WTC11 (cell line): ENCODE measurements at places on chromosomes 12 and 14.

GRCh38 chr14:26113911-26114640 lies 483.8 kb downstream of the NOVA1 start:
- no peaks in the 10 kb centered on the region for H3K27me3 ChIP-seq
- peaks cover 3% of the 10 kb centered on the region; the same call in 1 of the 2 replicates for H3K36me3 ChIP-seq

GRCh38 chr12:41556176-41556575 lies 368.1 kb downstream of the PDZRN4 start:
- no peaks in the 10 kb centered on the region for H3K27me3 ChIP-seq
- H3K4me3 ChIP-seq, result no peak overlapping the region
- peaks cover 29% of the 10 kb centered on the region for H3K4me1 ChIP-seq
- no peak overlapping the region for H3K27ac ChIP-seq

GRCh38 chr14:58947814-58948445 lies 240.5 kb upstream of the DAAM1 start:
- H3K4me1 ChIP-seq, result peaks cover 23% of the 10 kb centered on the region
- H3K36me3 ChIP-seq, result peaks cover 4% of the 10 kb centered on the region
- H3K27me3 ChIP-seq, result no peaks in the 10 kb centered on the region
- peak; percentile 46 for DNase-seq
- no peak overlapping the region for H3K4me3 ChIP-seq

DNA sequence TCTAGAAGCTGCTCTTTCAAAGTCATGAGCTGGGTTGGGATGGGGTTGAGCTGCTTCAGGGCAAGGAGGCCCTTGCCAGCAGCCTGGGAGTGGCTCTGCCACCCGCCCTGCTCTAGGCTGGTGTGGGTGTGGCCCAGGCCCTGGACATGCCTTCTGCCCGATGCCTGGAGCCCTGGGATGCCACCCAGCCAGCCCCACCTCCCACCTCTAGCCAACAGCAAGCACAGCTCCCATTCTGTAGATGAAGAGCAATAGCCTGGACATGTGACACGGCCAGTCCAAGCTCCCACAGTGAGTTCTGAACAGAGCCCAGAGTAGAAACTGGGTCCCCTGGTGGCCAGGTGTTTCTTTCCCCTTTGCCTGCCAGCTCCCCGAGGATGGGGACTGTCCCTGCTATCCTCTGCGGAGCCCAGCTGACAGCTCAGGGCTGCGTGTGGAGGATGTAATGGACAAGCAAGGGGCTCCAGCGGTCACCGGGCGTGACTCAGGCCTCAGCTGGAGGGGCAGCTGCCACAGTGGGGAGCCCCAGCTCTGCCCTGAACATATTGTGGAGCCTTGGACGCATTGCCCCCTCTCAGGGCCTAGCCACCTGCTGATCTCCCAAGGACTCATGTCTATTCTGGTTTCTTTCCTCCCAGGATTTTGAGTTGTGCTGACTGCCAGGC lies 165.2 kb downstream of the TSPAN9 start:
- no peak for DNase-seq
- peaks cover 7% of the 10 kb centered on the region for H3K36me3 ChIP-seq
- H3K27me3 ChIP-seq, result no peaks in the 10 kb centered on the region
- H3K4me1 ChIP-seq, result peaks cover 3% of the 10 kb centered on the region
- H3K4me3 ChIP-seq, result no peak overlapping the region
- H3K27ac ChIP-seq, result no peak overlapping the region

GRCh38 chr12:61987173-61987572 lies 273.0 kb upstream of the USP15 start:
- H3K4me1 ChIP-seq, result no peaks in the 10 kb centered on the region
- H3K27me3 ChIP-seq, result no peaks in the 10 kb centered on the region
- H3K36me3 ChIP-seq, result no peaks in the 10 kb centered on the region
- no peak overlapping the region for H3K27ac ChIP-seq
- H3K4me3 ChIP-seq, result no peak overlapping the region

DNA sequence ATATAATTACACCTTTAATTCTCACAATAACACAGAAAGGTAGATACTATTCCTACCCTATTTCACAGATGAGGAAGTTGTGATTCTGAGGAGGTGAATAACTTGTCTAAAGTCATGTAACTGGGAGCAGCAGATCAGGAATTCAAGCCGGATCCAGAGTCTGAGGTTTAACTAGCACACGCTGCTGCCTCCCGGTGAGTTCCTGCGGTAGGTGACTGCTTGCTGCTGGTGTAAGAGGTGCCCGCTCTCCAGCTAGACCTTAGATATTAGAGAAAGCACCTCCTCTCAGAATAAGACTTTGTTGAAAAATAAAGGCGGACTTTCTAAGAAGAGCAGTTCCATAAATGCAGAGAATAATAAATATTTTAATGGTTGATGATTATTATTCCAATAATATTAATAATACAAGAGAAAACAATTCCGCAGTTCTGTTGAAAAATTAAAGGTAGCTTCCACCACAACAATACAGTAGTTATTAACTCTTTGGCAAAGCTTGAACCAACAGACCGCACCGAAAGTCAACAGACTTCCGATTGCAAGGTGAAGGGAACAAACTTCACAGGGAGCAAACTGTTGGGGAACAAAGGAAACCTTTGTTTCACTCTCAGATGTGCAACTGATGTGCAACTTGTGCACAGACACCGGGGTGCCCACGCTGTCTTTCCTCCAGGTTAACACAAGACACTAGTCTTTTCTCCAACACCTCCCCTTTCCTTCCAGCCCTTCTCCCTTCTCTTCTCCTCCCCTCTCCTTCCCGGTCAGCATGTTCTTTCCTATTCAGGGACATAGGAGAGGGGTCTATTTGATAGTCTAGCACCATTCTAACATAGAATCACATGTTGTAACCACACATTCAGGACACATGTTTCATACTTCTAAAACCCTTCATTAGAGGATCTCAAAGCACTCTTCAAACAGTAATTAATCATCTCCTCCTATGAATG lies 73.2 kb upstream of the EGLN3 start:
- no peaks in the 10 kb centered on the region for H3K36me3 ChIP-seq
- no peaks in the 10 kb centered on the region for H3K27me3 ChIP-seq
- no peak overlapping the region for H3K4me3 ChIP-seq
- no peaks in the 10 kb centered on the region; the same call in 1 of the 2 replicates for H3K4me1 ChIP-seq

DNA sequence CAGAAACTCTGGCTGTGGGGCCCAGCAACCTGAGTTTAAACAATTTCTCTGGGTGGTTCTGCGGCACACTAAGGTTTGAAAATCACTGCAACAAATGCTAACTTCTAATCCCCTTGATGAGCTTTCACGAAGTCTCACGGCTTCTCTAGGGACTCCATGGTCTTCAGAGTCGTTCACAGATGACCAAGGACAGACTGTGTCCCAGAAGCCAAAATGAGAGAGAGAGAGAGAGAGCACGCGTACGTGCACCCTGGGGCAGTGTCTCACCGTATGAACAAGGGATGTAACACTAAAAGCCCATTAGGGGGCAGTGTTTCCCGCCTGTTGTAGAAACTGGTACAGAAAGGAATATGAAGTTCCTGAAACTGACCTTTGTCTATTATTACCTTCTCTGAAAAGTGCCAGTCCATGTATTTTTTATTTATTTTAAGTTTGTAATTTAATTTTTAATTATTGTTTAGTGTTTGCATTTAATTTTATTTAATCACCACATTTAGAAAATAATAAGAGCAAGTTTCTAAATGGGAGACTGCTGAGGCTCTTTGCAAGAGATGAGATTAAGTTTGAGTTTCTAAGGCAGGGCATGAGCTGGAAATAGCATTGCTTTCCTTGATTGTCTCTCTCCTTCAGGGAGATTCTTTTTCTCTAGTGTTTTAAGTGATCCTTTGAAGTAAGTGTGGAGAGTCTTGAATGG lies 3.4 kb downstream of the APOLD1 start:
- H3K27me3 ChIP-seq, result peaks cover 42% of the 10 kb centered on the region
- peaks cover 44% of the 10 kb centered on the region for H3K4me1 ChIP-seq
- 0 out of 2 replicates have a peak overlapping the region, but pooled peaks have one; percentile 31 for H3K27ac ChIP-seq
- H3K36me3 ChIP-seq, result no peaks in the 10 kb centered on the region
- DNase-seq, result peak; percentile 54

GRCh38 chr12:41045509-41045908 lies 142.6 kb upstream of the PDZRN4 start:
- no peaks in the 10 kb centered on the region for H3K36me3 ChIP-seq
- H3K4me1 ChIP-seq, result no peaks in the 10 kb centered on the region
- no peak overlapping the region for H3K27ac ChIP-seq
- H3K27me3 ChIP-seq, result no peaks in the 10 kb centered on the region

- peaks cover 24% of the 10 kb centered on the region for H3K27me3 ChIP-seq
- peaks cover 9% of the 10 kb centered on the region for H3K4me1 ChIP-seq
- H3K36me3 ChIP-seq, result no peaks in the 10 kb centered on the region
- H3K27ac ChIP-seq, result no peak overlapping the region
- DNase-seq, result no peak
Observed at GRCh38 chr14:105195522-105196264, 14.6 kb upstream of the NUDT14 start.

GRCh38 chr12:99619389-99620158 lies 28.0 kb upstream of the GARIN6 start:
- H3K27me3 ChIP-seq, result no peaks in the 10 kb centered on the region
- peak; percentile 49 for DNase-seq
- H3K36me3 ChIP-seq, result 0 out of 2 replicates have a peak, but pooled peaks cover 2% of the 10 kb centered on the region
- H3K4me1 ChIP-seq, result peaks cover 13% of the 10 kb centered on the region

- peaks cover 6% of the 10 kb centered on the region for H3K4me1 ChIP-seq
- no peaks in the 10 kb centered on the region for H3K27me3 ChIP-seq
- no peak overlapping the region for H3K27ac ChIP-seq
- no peaks in the 10 kb centered on the region for H3K36me3 ChIP-seq
Observed at GRCh38 chr14:53793790-53794505, 162.7 kb downstream of the BMP4 start.

DNA sequence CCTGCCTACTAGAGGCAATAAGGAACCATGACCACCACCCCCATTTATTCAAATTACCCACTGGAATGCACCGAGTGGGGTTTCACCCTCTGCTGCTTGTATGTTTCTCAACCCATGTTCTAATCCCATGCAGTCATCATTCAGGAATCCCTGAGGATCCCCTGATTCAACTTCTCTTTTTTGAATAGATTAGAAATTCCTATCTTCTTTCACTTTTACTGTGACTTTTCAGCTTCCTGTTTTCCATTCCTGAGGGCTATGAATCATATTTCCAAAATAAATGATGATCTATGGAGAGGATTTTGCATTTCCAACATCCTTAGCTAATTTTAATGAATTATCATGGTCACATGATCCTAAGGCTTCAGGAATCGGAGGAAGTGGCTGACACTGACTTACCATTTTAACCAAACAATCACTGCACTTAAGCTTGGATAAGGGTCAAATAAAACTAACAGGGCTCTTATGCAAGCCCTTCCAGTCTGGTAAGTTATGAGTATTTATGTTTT lies 19.4 kb upstream of the P2RX4 start:
- no peaks in the 10 kb centered on the region for H3K27me3 ChIP-seq
- H3K27ac ChIP-seq, result no peak overlapping the region
- DNase-seq, result no peak
- H3K36me3 ChIP-seq, result no peaks in the 10 kb centered on the region
- no peaks in the 10 kb centered on the region for H3K4me1 ChIP-seq

DNA sequence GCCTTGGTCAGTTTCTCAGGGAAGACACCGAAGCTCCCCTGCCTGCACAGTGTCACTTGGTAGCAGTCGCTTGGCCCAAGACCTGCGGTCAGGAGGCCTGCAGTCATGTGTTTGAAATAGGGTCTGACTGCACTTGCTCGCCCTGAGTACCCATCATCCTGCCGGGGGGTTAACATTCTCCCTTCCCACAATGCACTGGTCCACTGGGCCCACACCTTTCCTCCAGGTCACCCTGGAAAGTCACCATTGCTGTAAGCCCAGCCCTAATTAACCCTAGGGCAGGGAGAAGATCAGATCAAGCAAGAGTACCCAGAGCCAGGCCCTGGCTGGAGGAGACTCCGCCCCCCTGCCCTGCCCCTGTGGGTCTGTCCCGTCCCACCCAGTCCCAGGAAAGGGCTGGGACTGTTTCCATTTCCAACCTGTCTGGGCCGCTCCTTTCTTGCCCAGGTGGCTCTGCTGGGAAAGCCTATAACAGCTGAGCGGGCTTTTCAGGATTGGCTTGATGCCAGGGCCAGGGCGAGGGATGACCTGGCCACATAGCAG lies 87.1 kb downstream of the ZFP36L1 start:
- no peak for DNase-seq
- no peaks in the 10 kb centered on the region; the same call in 1 of the 2 replicates for H3K27me3 ChIP-seq
- H3K4me3 ChIP-seq, result no peak overlapping the region
- H3K27ac ChIP-seq, result no peak overlapping the region
- peaks cover 5% of the 10 kb centered on the region; the same call in 1 of the 2 replicates for H3K36me3 ChIP-seq
- H3K4me1 ChIP-seq, result no peaks in the 10 kb centered on the region; the same call in 1 of the 2 replicates

GRCh38 chr12:54700301-54700700 lies 52.1 kb upstream of the DCD start:
- H3K4me3 ChIP-seq, result no peak overlapping the region
- H3K27me3 ChIP-seq, result no peaks in the 10 kb centered on the region
- DNase-seq, result no peak
- no peaks in the 10 kb centered on the region for H3K36me3 ChIP-seq
- H3K4me1 ChIP-seq, result peaks cover 22% of the 10 kb centered on the region

DNA sequence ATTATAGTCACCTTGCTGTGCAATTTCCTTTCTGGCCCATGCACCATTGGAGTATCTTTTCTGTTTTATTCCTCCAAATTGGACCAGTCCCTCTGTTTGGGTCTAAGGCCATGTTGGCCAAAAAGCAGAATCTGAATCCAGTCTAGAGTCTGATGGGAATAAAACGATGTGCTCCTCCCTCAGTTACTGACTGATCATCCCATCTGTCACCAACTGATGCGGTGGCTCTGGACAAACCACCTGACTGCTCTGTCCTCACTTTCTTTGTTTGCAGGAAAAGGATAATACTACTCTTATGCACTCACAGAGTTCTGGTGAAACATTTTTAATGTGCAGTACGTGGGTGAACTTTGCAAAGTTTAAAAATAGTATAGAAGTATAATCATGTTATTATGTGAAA lies 120.2 kb upstream of the HIF1A start:
- H3K4me3 ChIP-seq, result no peak overlapping the region
- no peak overlapping the region for H3K27ac ChIP-seq
- H3K36me3 ChIP-seq, result no peaks in the 10 kb centered on the region

GRCh38 chr12:75457191-75457590 lies 23.4 kb upstream of the GLIPR1 start:
- no peak overlapping the region for H3K4me3 ChIP-seq
- H3K4me1 ChIP-seq, result no peaks in the 10 kb centered on the region
- no peak overlapping the region for H3K27ac ChIP-seq
- peaks cover 4% of the 10 kb centered on the region for H3K27me3 ChIP-seq
- H3K36me3 ChIP-seq, result peaks cover 44% of the 10 kb centered on the region
- no peak for DNase-seq

- no peak overlapping the region for H3K27ac ChIP-seq
- DNase-seq, result no peak
- H3K27me3 ChIP-seq, result no peaks in the 10 kb centered on the region
Observed at GRCh38 chr14:50844391-50844790, 13.4 kb upstream of the NIN start.

DNA sequence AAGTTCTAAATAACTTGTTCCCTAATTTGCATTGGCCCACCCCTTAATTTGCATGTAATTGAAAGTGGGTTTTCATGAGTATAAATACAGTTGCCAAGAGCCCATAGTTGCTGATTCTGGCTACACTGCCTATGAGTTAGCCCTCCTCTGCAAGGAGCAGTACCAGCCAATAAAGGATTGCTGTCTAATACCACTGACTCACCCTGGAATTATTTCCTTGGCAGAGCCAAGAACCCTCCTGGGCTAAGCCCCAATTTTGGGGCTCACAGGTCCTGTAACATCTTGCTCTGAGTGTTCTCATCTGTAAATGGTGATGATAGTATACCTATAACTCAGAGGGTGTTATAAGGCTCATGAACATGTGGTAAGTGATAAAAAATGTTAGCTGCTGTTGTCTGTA lies 6.8 kb downstream of the TTC8 start:
- no peak overlapping the region for H3K27ac ChIP-seq
- no peak overlapping the region for H3K4me3 ChIP-seq
- H3K27me3 ChIP-seq, result no peaks in the 10 kb centered on the region; the same call in 1 of the 2 replicates
- peaks cover 14% of the 10 kb centered on the region for H3K4me1 ChIP-seq

- no peak for DNase-seq
- H3K27ac ChIP-seq, result no peak overlapping the region
- peaks cover 2% of the 10 kb centered on the region; the same call in 1 of the 2 replicates for H3K36me3 ChIP-seq
- 0 out of 2 replicates have a peak, but pooled peaks cover 3% of the 10 kb centered on the region for H3K27me3 ChIP-seq
- H3K4me3 ChIP-seq, result no peak overlapping the region
- peaks cover 8% of the 10 kb centered on the region for H3K4me1 ChIP-seq
Observed at GRCh38 chr14:80403036-80403435, 191.7 kb upstream of the DIO2 start.
